ENCODE measurements at places on chromosomes 4 and X. TPM values are rescaled to one million over a fixed set of nuclear protein-coding genes. Genes with fewer than 3 reads are reported as not detected.

DNA sequence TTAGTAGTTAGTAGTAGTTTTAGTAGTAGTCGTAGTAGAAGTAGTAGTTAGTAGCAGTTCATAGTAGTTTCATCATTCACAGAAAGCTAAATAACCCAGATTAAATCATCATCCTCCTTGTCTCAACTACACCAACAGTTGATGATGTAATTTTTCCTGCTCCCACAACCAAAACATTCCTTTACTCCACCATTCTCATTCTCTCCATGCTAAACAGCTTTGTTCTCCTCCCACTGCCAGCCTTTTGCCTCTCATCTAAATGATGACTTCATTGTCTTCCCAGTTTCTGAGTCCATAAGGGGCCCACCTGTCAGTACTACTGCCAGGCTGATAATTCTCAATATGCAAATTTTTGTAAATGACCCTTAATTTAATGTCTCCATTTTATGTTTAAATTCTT, 68.9 kb downstream of the ARHGAP24 start:
- no peaks in the 10 kb centered on the region for H3K4me1 ChIP-seq
- H3K4me3 ChIP-seq = no peak overlapping the region
- no peak for DNase-seq

DNA sequence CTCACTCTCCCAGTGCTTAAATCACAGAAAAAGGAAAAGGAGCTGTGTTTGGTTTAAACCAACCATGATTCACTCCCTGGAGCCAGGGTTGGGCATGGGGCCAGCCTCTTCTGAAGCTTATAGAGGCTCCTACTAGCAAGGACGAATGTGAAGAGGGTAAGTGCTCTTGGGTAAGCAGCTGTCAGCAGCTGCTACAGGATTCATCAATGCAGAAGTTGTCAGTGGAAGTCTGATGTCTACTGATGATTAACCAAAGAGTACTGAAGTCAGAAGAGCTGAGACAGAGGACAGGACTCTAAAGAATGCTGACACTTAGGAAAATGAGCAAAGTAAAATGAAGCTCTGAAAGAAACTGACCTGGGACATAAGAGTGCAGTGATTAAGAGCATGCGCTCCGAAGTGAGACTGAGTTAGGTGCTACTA, 32.7 kb upstream of the JADE1 start:
- DNase-seq = no peak
- H3K4me3 ChIP-seq = no peak overlapping the region
- no peak overlapping the region for H3K27ac ChIP-seq
- no peaks in the 10 kb centered on the region for H3K27me3 ChIP-seq

The MAGEA9B gene
- not detected for total RNA-seq

The RAP1GDS1 gene
- 35.4 TPM for total RNA-seq

DNA sequence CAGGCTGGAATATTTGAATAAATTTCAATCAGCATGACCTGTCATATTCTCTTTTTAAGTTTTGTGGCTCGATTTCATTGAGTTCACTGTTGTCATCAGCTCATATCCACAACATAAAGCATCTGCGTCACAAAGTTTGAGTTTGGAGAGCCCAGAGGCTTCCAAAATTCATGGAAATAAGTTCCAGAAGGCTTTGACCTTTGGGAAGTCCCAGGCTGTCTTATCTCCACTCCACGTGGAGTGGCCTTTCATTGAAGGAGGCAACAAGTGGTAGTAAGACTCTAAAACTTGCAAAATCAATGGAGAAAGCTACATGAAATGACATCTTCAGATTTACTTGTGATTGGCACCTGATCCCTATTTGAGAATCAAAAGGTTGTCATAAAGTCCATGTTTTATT, 54.1 kb upstream of the UNC5C start:
- H3K27ac ChIP-seq = no peak overlapping the region
- no peaks in the 10 kb centered on the region for H3K27me3 ChIP-seq
- no peaks in the 10 kb centered on the region for H3K4me1 ChIP-seq
- H3K4me3 ChIP-seq = no peak overlapping the region
- DNase-seq = no peak

- DNase-seq = no peak
- no peaks in the 10 kb centered on the region for H3K36me3 ChIP-seq
- H3K27ac ChIP-seq = no peak overlapping the region
- no peaks in the 10 kb centered on the region for H3K27me3 ChIP-seq
- H3K4me1 ChIP-seq = no peaks in the 10 kb centered on the region
- H3K4me3 ChIP-seq = no peak overlapping the region
Measured at GRCh38 chr4:133081246-133081645, 67.8 kb upstream of the PCDH10 start.

The TMEM154 gene
- 2.6 TPM for total RNA-seq

DNA sequence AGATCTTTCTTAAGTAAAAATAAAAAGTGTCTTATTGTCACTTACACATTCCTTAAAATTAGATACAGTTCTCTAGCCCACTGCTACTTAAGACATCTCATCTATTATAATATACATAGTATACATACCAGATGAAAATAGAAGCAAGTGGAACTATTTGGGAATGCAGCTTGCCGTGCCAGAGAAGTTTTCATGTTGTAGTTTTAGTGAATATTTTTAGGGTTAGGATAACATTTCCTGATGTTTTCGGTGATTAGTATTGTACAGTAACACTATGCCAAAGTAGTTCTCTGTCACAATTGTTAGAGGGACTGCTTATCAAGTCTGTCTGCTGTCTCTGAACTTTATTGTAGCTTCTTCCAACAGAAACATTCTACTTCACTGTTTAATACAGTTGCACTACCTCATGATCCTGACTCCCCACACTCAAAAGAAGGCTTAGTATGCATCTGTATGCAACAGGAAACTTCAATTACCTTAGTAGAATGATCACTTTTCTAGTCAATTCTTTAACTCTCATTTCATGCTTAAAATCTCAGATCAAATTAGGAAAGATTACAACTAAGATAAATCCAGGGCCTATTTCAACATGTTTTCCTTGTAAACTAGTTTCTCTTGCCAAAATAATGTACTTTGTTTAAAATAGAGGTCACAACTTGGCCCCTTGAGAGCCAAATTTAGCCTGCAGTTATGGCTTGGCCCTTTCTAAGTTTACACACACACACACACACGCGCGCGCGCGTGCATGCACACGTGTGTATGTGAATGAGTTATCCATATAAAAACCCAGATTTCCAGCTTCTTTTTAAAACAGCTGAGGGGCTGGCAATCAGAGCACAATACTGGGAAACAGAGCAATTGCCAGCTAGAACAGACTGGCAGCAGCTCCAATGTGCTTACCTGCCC, 42.3 kb upstream of the SRPX start:
- no peaks in the 10 kb centered on the region for H3K36me3 ChIP-seq
- no peak overlapping the region for H3K27ac ChIP-seq
- no peak for DNase-seq
- H3K27me3 ChIP-seq = no peaks in the 10 kb centered on the region

The GABRQ gene
- total RNA-seq = not detected

DNA sequence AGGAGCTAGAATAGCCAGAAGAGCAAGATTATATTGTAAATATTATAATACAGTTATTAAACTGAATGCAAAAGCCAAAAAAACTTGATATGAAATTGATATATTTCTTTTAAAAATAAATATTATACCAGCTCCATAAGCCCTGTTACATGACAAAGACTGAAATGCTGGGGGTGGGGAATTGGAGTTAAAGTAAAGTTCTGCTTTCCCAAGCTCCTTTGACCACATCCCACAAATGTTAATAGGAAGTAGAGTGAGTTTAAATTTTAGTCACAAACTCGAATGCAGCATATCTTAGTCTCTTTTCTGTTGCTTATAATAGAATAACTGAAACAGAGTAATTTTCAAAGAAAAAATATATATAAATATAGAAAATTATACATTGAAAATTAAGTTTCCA, 46.9 kb upstream of the NFKB1 start:
- H3K4me3 ChIP-seq = no peak overlapping the region
- no peak for DNase-seq
- no peaks in the 10 kb centered on the region for H3K27me3 ChIP-seq
- H3K36me3 ChIP-seq = no peaks in the 10 kb centered on the region
- no peak overlapping the region for H3K27ac ChIP-seq

- H3K27me3 ChIP-seq = no peaks in the 10 kb centered on the region
- H3K27ac ChIP-seq = no peak overlapping the region
- H3K4me1 ChIP-seq = no peaks in the 10 kb centered on the region
- H3K4me3 ChIP-seq = no peak overlapping the region
Measured at GRCh38 chrX:71102292-71102691, 4.2 kb downstream of the CXorf65 start.

DNA sequence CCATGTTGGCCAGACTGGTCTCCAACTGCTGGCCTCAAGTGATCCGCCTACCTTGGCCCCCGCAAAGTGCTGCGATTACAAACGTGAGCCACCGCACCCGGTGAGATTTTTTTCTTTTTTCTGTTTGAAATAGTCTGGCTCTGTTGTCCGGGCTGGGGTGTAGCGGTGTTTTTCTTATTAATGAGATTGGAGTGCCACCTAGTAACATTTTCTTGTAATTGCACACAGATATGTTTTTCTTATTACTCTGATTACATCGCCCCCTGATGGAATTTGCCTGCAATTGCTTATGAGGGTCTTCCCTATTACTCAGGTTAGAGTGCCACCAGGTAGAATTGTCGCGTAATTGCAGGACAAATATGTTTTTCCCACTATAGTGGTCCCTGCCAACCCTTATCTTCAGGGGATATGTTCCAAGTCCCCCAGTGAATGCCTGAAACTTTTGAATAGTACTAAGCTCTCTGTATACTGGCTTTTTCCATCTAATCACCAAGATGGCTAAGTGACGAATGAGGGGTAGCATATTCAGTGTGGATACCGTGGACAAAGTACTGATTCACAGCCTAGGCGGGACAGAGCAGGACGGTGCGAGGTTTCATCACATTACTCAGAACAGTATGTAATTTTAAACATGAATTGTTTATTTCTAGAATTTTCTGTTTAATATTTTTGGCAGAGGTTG, 8.6 kb upstream of the PDHA1 start:
- H3K27me3 ChIP-seq = no peaks in the 10 kb centered on the region
- no peak overlapping the region for H3K27ac ChIP-seq
- H3K4me3 ChIP-seq = no peak overlapping the region
- no peak for DNase-seq

DNA sequence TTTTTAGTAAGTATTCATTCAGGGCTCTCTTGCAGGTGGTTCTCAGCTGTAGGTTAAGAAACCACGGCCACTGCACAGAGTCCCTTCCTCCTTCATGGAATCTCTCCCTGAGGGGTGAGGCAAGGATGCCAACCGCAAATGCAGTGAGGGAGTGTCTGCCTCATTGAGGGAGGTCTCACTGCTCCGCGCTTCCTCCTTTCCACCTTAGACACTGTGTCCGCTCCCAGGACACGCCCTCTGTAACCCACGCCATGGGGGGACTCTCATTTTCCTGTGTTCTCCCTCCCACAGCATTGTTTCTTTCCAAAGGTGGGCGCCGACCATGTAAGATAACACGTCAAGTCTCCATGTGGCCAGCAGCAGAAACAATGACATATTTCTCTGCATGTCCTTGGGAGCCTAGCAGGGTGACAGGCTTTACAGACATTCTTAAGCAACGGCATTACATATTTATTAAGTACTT, 63.2 kb downstream of the SEPSECS start:
- H3K27me3 ChIP-seq = no peaks in the 10 kb centered on the region
- peaks cover 6% of the 10 kb centered on the region for H3K4me1 ChIP-seq
- no peak for DNase-seq
- H3K36me3 ChIP-seq = no peaks in the 10 kb centered on the region

DNA sequence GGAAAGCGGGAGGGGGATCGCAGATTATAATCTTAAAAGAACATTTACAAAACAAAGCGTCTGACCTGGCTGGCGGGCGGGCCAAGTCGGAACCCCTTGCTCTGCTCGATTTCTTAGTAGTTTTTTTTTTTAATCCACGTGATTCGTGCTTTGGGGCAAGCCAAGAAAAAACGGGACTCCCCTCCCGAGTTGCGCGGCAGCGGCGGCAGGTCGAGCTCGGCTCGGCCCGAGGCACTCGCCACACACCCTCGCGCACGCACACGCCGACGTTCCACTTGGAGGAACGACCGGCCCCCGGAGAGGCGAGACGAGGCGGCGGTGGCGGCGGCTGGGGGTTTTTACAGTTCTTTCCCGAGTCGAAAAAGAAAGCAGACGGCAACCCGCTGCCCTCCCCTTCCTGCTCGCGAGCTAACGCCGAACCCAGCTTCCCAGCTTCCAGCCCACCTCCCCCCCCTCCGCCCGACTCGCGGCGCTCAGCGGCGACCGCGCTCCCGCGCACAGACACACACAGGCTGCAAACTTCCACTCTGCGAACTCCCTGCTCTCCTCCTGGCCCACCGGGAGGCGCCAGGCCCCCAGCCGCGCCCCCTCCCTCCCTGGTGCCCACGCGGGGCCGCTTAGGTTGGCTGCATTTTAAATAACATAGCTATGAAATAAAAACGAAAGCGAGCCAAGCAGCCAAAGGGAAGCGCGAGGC, 1.2 kb downstream of the BCOR start:
- H3K27ac ChIP-seq = peak overlapping the region; percentile 91
- H3K4me1 ChIP-seq = no peaks in the 10 kb centered on the region
- H3K36me3 ChIP-seq = no peaks in the 10 kb centered on the region
- peak overlapping the region; percentile 79 for H3K4me3 ChIP-seq

The RPS6KA6 gene
- total RNA-seq = 5.1 TPM

DNA sequence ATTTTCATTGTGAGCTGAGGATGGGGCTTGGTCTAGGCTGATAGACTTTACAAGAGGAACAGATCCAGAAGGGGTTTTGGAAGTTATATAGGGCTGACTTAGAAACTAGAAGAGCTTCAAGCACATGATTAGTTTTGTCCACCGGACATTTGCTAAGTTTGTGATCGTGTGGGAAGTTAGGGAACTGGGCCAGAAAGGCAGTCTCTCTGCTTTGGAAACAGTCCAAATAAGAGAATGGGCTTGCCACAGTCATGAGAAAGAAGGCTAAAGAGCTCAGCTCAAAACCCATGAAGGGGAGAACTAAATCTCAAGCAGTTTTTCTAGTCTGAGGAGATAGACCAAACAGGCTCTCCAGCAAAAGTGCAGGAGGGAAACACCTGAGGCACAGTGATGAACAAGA, 67.8 kb downstream of the ZNF674 start:
- H3K4me3 ChIP-seq = no peak overlapping the region
- no peaks in the 10 kb centered on the region for H3K36me3 ChIP-seq
- no peaks in the 10 kb centered on the region for H3K27me3 ChIP-seq

The PHOX2B gene
- total RNA-seq = 1.5 TPM

DNA sequence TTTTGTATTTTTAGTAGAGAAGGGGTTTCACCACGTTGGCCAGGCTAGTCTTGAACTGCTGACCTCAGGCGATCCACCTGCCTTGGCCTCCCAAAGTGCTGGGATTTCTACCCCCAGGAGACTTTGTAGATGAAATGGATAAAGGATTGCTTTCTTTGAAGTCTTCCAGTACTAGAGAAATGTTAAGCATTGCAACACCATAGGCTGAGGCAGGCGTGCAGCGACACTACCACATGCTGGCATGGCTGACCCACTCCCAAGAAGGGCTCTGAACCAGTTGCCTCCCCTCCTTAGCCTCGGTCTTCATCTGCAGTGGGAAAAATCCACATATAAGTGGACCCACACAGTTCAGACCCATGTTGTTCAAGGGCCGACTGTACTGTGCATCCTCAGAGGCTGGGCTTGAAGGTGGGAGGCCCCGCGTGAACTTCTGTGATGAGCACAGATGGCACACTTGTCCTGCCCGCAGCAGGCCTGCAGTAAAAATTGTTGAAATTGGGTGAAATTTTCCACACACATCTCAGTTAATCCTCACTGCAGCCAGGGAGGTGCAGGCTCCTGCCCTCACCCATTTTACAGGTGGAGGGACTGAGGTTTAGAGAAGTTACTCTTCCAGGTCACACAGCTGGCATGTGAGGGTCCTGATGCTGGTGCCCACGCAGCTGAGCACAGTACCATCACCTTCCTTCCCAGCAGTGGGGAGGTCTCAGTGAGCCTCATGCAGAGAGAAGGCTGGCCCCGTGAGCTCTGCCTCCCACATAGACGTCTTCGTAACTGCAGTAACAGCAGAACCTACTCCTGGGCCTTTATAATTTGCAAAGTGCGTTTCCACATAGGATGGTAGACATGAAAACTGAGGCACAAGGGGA, 35.5 kb downstream of the HTRA3 start:
- H3K4me1 ChIP-seq = no peaks in the 10 kb centered on the region
- no peak overlapping the region for H3K4me3 ChIP-seq
- no peaks in the 10 kb centered on the region for H3K27me3 ChIP-seq
- no peak for DNase-seq

Measured in Peyer's patch (tissue), 4 donors.